Muscle of back (tissue), 13 donors: ENCODE measurements at places on chromosomes 2 and 18.

- DNase-seq, result peak; percentile 35
Measured at GRCh38 chr2:28648147-28648546, 103.5 kb upstream of the PPP1CB start.

GRCh38 chr2:64533882-64534281 is 9.8 kb downstream of the AFTPH start:
- DNase-seq, result no peak

GRCh38 chr2:68368654-68369336 is 3.7 kb downstream of the PLEK start:
- no peak for DNase-seq

- no peak for DNase-seq
Measured at GRCh38 chr2:102295566-102295965, 15.8 kb upstream of the IL1RL1 start.

GRCh38 chr2:85547089-85547858 is 8.3 kb downstream of the MAT2A start:
- no peak for DNase-seq

- DNase-seq, result no peak
Measured at GRCh38 chr2:190213441-190214335, 105.9 kb downstream of the HIBCH start.
